ENCODE measurements at places on chromosomes 2 and 18.
A peak's percentile ranks its signal among the peaks of the same experiment; 100 is the strongest.

GRCh38 chr2:237700512-237701032 lies 73.2 kb downstream of the LRRFIP1 start:
- peak; percentile 44 for DNase-seq

DNA sequence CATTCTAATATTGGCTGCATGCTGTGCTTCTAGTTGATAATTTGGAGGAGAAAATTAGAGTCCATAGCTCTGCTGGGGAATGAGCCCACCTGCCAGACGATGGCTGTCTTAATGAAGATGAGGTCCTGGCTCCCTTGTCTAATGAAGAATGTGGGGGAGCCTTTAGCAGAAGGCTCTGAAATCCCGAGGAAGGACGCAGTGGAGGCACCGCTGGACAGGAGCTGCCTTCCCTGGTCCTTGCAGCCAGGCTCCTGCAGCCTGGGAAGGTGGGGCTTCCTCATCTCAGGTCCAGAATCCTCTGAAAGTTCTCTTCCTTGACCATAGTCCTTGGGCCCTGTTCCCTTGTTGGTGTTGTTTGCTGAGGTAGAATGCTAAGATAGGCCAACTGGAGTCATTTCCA lies 208.3 kb downstream of the AGAP1 start:
- DNase-seq: no peak

DNA sequence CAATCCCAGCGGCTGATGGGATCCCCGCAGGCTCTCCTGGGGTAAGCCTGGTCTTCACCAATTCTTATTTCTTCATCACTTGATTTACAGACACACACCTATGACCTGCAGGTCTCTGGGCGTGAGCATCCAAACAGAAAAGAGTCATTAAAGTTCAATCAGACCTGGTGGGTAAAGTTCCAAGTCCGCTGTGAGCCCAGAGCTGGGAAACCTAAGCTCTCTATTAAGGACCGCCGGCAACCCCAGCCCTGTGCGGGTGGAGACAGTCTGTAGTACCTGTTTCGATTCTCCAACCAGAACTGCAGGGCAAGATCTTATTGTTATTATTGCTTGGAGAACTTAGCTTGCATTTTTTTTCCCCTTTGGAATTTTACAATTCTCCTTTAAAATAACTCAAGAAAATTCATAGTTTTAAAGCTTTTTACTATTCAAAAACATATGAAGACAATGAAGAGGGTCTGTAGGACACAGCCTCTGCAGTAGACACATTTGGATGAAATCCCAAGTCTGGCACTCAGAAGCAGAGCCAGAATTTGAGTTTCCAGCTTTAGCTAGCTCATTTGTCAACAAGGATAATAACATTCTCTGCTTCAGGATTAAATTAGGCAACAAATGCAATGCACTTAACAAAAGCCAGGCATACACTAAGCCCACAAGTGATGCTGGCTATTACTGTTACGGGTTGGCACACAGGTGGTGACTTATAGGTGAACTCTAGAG lies 376.4 kb downstream of the INSIG2 start:
- no peak for DNase-seq

DNA sequence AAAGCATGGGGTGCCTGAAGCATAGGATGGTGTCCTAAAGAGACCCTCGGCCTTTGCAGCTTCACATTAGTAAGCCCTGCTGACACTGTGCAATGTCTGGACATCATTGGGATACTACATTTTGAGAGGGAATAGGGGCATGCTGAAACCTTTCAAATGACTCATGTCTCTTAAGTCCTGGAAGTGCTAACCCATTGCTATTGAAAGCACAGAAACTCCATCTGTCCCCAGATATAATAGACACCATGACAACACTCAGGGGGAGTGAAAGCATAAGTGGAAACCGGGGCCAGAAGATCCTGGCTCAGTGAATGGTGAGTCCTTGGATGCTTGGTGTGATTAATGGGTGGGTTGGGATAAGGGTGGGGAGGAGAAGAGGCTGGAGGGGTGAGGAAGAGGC lies 595.5 kb upstream of the ID2 start:
- no peak for DNase-seq

GRCh38 chr18:36128907-36129299 lies 237 bp downstream of the SLC39A6 start:
- no peak for DNase-seq

DNA sequence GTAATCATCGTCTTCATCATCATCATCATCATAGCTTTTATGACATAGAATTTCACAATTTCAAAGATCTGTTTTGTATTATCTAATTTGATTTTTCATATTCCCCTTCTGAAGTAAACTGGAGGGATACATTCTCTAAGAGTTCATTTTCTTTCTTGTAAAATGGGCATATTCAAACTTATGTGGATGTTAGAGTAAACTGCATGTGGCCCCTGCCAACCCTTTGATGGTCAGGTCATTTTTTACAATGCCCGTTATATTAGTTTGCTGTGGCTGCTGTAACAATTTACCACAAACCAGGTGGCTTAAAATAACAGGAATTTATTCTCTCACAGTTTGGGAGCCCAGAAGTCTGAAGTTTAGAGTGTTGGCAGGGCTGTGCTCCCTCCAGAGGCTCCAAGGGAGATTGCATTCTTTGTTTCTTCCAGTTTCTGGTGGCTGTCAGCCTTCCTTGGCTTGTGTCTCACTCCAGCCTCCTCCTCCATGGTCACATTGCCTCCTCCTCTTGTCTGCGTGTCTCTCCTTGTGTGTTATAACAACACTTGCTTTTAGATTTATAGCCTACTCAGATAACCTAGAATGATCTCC lies 127.5 kb upstream of the MMADHC start:
- DNase-seq: peak; percentile 14

All from SK-N-SH (cell line).